ENCODE measurements at places on chromosomes 1 and 21.

DNA sequence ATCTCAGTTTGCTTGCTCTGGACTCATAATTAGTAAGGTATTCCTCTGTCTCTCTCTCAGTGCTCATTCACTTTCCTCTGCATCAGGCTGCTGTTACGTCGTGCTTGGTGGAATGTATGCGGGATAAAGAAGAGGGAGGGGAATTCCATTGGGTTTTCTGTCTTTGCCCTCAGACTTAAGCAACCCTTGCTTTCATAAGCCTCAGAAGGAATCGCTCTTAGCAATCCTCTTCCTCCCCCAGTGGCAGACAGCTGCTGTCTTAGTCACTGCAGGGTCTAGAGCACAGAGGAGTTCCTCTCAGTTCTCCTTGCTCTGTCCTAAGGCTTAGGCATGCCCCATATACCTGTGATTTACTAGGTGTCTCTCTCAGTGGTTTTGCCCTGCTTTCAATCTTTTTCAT, 19.1 kb upstream of the NTMT2 start:
- peak; percentile 28 for DNase-seq

GRCh38 chr1:5507340-5507739, 484.9 kb downstream of the NPHP4 start:
- DNase-seq, result no peak

DNA sequence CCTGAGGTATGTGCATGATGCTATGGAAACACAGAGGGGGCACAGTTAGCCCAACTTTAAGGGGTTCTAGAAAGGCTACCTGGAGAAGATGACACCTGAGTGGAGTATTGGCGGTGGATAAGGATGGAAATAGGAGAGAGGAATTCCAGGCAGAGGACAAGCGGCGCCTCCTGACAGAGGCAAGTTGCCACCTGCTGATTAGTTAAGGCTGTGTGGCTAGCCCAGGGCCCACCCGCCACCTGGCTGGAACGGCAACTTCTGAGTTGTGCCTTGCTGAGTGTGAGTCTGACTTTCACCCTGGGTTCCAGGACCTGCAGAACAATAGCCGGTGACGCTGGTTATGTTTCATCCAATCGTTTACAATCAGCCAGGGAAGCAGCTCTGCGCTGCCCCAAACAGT, 126.9 kb upstream of the LMO4 start:
- DNase-seq, result no peak

DNA sequence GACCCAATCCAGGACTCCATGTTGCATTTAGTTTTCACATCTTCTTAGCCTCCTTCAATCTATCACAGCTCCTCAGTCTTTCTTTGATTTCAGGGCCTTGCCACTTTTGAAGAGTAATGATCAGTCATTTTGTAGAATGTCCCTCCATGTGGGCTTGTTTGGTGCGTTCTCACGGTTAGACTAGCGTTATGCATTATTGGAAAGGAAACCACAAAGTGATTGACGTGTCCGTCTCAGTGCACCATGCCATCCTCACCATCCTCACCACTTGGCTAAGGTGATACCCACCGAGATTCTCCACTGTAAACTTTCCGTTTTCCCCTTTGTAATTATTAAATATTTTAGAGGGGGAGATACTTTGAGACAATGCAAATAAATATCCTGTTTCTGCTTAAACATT, 59.6 kb upstream of the OLIG2 start:
- DNase-seq, result no peak

DNA sequence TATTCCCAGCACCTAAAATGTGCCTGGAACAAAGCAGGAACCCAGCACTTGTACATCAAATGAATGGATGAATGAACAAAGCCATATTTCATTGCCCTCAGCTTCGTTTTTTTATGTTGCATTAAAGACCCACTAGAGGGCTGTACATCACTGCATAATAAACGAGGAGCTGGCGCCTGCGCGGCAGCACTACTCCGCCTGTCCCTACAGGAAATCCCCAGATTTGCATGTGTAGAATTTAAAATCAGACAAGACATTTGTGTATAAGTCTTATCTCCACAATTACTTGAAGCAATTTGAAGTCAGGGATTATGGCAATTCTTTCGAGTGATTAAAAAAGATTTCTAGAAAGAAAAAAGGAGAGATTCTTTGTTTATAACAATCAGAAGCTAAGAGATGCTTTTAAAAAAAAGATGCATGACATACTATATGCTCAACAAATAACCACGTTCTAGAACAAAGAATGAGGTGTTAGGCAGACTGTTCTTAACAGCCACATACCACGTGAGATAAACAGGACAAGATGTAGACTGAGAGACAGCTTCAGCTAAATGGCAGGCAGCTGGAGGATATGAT, 5.4 kb upstream of the NEK2 start:
- DNase-seq, result peak; percentile 81

DNA sequence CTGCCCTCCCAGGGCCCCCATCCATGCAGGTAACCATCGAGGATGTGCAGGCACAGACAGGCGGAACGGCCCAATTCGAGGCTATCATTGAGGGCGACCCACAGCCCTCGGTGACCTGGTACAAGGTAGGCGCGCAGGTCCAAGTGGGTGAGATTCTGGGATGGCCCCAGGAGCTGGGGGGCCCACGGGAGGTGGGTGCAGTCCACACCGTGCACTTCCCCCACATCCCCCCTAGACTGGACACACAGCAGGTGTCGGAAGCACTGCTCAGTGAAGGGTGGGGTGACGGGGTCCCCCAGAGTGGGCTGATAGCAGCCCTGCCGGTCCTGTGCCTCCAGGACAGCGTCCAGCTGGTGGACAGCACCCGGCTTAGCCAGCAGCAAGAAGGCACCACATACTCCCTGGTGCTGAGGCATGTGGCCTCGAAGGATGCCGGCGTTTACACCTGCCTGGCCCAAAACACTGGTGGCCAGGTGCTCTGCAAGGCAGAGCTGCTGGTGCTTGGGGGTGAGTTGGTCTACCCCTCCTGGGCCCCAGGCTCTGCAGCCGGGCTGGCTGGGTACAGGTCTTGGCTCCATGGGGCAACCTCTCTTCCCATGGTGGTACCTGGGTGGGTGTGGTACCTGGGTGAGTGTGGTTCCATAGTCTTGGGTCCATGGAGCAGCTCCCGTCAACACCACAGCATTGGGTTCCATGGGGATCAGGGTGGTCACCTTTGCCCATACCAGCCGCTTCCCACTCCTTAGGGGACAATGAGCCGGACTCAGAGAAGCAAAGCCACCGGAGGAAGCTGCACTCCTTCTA, 40.4 kb downstream of the TRIM11 start:
- DNase-seq, result no peak

- DNase-seq, result peak; percentile 74
Observed at GRCh38 chr1:12229835-12230548, at the start of gene VPS13D. Gene VPS13D (plus strand): TSS chr1:12230030. CDS start chr1:12234267, 4,237 bp downstream.

DNA sequence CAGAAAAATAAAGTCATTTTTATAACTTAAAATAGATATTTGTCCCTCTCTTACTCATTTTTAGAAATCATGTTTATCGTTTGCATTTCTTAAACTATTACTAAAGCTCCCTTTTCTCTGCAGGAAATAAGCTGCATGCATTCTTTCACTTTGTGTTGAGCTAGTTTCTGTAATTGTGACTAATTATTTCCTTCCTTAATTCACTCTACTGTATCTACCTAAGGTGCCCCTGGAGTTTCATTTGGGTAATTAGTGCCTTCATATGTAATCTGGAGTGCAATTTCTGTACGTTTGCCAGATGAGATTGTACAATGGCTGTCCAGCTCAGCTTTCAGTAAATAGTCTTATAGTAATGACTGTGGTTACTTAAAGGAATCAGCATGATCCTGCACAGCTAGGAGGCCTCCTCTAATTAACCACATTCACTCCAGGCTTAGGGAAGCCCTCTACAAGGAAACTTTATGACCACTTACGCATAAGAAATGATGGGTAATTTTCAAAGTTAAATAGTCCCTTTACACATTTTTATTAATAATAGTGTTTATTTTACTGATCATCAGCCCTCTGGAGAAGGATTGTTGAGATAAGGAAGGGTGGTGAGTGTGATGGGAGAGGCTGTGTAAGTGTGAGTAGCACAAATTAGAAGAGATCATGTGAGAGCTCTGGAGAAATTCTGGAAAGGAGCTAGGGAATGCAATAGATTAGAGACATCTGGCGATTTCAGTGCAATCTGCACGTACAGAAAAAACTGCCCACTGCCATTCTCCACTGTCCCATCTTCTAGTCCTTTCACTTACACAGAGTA, 86.8 kb downstream of the LRRC8C start:
- peak; percentile 32 for DNase-seq

DNA sequence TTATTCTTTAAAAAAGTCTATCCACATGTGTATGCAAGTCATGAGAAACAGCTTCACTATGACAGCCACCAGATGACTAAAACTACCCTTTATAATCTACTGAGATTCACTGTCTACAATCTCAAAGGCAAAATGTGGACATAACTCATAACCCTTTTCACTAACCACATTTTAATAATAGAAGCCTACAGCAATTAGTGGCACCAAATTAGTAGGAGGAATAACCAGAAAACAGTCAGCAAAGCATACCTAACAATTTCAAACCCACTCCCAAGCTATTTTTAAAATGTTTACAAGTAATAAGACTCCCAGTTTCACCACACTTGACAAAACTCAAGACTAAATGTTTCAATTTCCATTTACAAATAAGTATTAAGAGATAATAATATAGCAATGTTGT, 442.9 kb downstream of the PTPRC start:
- peak; percentile 30 for DNase-seq

GRCh38 chr1:2529784-2530512, at the start of gene HES5:
Gene HES5 (minus strand): TSS chr1:2530263. CDS start chr1:2530164, 99 bp downstream.
- no peak for DNase-seq

DNA sequence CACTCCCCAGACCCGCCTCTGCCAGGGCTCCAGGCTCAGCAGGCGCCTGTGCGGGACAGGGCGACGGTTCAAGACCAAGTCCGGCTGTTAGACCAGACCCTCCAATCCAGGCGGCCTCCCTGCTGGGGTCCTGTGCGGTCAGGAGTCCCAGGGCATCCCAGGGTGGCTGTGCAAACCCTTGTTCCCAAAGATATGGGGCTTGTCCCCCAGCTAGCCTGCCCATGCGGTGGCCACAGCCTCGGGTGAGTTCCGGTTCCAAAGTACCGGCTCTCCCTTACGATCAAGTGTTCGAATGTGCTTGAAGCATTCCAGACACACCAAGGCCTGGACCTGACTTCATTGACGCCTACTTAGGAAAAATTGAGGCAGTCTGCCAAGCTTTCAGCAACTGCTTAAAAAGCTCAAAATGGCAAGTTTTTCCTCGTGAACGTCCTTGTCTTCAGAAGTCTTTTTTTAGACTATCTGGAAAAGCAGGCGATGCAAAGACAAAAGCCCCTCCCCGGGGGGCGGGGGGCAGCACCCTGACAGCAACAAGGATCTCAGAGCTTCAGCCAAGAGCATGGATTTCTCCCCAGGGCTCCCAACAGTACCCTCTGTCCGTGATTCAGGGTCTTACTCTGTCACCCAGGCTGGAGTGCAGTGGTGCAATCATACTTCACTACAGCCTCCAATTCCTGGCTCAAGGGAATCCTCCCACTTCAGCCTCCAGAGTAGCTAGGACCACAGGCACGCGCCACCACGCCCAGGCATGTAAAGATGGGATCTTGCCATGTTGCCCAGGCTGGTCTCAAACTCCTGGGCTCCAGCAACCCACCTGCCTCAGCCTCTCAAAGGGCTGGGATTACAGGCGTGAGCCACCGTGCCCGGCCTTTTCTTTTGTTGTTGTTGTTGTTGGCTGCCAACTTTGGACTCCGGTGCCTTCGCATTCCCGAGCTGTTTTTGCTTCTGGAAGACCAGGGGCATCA, 2.3 kb downstream of the FAAP20 start:
- DNase-seq, result peak; percentile 45

DNA sequence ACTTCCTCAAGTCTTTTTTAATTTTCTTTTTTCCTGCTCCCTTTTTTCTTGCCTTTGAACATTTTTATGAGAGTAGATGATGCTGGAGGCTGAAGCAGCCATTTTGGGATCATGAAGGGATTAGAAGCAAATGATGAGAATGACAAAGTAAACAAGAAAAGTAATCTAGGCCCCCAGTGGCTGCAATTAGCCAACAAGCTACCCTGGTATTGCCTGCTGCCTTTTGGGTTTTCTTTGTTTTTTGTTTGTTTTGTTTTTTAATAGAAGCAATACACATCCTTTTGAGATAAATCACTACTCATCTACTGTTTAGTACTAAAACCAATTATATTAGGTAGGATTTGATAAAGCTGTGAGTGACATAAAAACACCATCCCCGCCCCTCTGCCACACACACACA, 280.7 kb upstream of the ADGRL2 start:
- no peak for DNase-seq

DNA sequence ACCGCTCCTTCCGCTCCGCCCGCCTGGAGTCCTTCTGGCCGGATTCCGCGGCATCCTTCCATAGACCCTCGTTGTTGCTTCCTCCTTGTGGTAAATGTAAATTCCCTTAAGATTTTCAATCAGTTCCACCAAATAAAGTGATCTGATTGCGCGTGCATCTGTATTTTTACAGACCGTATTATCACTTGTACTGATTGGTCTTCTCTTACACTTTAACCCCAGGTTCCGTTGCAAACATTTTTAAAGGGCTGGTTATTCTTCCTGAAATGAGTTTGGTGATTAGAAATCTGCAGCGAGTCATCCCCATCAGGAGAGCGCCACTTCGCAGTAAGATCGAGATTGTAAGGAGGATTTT, 483 bp downstream of the YBEY start:
- DNase-seq, result peak; percentile 77

GRCh38 chr21:34307991-34308532, 55.7 kb upstream of the KCNE2 start:
- no peak for DNase-seq

DNA sequence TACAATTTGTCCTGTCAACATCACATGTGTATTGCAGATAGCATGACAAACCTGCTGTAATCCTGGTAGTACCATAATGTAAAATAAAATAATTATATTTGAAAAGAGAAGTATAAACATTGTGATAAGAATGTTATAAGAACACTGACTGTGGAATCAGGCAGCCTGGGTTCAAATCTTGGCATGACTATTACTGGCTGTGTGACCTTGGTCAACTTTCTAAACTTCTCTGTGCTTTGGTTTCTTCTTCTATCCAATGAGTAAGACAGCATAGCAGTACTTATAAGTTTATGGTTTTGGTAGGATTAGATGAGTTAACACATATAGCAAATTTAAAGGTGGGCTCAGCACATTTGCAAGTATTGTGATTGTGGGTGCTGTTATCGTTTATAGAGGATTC, 147.1 kb downstream of the NOS1AP start:
- no peak for DNase-seq

DNA sequence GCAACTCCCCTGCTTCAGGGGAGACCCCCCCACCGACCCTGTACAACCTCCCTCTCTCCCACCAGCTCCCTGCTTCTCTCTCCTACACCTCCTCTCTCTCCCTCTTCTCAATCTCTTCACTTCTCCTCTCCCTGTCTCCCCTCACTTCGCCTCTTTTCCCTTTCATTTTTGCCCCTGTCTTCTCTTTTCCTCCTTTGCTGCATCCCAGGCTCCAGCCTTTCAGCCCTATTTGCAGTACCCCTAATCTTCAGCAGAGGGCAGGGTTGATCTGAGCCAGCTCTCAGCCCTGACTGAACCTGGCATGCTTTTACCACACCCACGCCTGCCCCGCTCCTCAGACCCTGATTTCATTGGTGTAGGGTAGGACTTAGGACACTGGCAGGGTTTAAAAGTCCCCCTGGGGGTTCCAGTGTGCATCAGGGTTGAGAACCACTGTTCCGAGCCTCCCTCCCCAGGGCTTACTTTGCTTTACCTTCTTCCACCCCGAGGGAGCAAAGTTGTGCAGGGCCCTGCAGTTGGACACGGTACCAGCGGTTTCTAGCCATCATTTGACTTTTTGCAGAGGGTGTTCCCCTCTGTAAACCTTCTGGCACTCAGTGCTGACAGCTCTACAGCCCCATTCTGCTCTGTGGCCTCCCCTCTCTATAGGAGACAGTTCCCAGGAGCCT, 67.3 kb upstream of the CNTN2 start:
- DNase-seq, result peak; percentile 2

Measured in skin of body (tissue), 3 donors.